WTC11 (cell line): ENCODE measurements at places on chromosomes 5 and 9. TPM values are rescaled to one million over a fixed set of nuclear protein-coding genes. Genes with fewer than 3 reads are reported as not detected.

The CTXN3 gene
- not detected in 3 replicates for total RNA-seq

The GDNF gene
- 0.96 to 4.7 TPM (median 1.1 TPM) in 3 replicates for total RNA-seq

DNA sequence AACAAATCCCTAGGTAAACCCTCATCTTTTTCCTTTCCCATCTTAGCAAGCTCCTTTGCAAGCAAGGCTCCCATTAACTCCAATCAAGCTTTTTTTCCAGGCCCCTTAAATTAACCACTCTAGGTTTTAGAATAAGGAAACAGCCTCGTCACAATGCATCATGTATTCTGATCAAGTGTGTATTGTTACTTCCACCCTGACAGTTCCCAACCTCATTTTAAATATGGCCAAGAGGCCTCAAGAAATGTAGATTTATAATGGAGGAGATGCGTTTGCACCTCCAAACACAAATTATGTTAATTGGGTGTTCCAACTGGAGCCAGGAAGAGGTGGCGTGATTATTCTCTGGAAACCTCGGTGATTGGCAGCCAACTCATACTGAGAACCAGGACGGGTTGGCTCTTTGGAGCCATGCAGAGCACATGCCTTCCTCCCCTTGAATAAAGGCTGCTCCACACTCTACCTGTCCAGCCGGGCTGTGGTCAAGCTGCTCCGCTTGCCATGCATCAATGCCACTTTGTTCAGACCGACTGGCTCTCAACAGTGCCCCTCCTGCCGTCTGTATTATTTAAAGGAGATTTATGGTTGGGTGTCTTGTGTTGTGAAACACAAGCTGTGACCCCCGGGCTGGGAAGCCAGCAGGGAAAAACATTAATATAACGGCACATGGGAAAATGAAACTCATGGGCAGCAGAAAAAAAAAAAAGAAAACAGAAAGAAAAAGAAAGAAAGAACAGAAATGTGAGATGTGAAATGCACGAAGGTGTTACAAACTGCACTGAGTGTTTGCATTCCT lies 191.1 kb downstream of the EBF1 start:
- H3K36me3 ChIP-seq = no peaks in the 10 kb centered on the region
- peaks cover 10% of the 10 kb centered on the region for H3K4me1 ChIP-seq
- H3K4me3 ChIP-seq = no peak overlapping the region
- H3K27me3 ChIP-seq = no peaks in the 10 kb centered on the region
- H3K27ac ChIP-seq = no peak overlapping the region
- no peak for DNase-seq

GRCh38 chr5:83701886-83702285 lies 18.8 kb downstream of the HAPLN1 start:
- H3K4me3 ChIP-seq = no peak overlapping the region
- peaks cover 22% of the 10 kb centered on the region for H3K36me3 ChIP-seq
- H3K27me3 ChIP-seq = no peaks in the 10 kb centered on the region
- no peak overlapping the region for H3K27ac ChIP-seq

- no peaks in the 10 kb centered on the region for H3K36me3 ChIP-seq
- H3K27ac ChIP-seq = no peak overlapping the region
- H3K27me3 ChIP-seq = no peaks in the 10 kb centered on the region; the same call in 1 of the 2 replicates
Measured at GRCh38 chr5:6280425-6281100, 97.8 kb downstream of the MED10 start.

- no peak for DNase-seq
- peak overlapping the region; percentile 12; the same call in 1 of the 2 replicates for H3K27ac ChIP-seq
- no peaks in the 10 kb centered on the region for H3K27me3 ChIP-seq
Measured at GRCh38 chr9:34176089-34176488, 2.8 kb upstream of the UBAP1 start.

- DNase-seq = no peak
- no peak overlapping the region for H3K4me3 ChIP-seq
- no peaks in the 10 kb centered on the region for H3K27me3 ChIP-seq
Measured at GRCh38 chr5:114477816-114478334, 116.0 kb downstream of the KCNN2 start.

DNA sequence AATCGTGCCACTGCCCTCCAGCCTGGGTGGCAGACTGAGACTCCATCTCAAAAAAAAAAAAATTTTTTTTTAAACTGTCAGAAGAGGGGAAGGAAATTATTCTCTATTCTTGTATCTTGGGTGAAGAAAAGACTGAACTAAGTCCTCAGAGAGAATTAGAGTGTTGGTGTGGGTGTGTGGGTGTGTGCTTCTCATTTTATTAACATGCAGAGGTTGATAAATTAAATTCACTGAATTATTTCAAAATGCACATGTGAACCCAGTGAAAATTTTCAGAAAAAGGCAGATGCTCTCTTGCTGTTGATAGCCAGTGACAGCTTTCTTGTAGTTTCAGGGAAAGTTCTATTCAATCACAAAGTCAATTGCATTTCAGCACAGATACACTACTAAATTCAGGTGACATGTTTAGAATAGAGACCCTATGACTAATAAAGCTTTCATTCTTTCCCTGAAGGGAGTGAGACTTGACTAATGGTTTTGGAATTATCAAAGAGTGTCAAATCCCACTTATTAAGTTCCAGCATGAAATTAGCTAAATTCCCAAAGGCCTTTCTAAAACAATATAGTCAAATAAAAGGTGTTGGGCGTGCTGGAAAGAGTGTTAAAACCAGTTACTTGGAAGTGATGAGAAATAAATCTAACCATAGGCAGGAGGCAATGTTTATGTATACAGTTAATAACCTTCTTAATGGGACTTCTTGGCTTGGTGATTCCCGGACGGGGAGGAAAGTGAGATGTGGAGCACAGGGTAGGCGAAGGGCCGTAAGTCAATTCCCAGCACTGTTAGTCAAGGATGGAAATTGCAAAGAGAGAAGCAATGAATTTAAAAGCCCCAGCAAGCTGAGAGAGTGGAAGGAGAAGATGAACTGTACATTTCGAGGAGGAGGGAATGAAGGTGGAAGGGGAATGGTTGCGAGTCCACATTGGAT lies 103.2 kb upstream of the SPATA31D4 start:
- peaks cover 54% of the 10 kb centered on the region for H3K4me1 ChIP-seq
- no peak overlapping the region for H3K4me3 ChIP-seq
- no peak for DNase-seq
- H3K36me3 ChIP-seq = no peaks in the 10 kb centered on the region
- no peak overlapping the region for H3K27ac ChIP-seq

DNA sequence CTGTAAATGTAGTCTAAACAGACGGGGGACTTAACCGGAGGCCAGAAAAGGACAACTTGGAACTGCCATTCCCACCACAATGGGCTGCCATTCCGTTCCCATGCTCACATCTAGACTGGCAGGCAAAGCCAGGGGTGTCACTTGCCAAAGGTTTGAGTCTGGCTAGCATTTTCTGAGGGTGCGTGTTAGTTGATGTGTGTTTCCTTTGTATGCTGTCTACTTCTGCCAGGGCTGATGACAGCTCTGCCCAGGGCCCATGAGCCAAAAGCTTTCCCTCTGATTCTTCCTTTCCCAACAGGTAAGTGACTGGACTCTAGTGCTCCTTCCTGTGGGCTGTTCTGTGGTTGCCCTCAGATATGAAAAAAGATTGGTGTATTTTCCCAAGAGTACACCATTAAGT lies 68.0 kb downstream of the ZNF608 start:
- peaks cover 5% of the 10 kb centered on the region; the same call in 1 of the 2 replicates for H3K36me3 ChIP-seq
- peak overlapping the region; percentile 62 for H3K27ac ChIP-seq
- peaks cover 63% of the 10 kb centered on the region for H3K4me1 ChIP-seq
- no peak for DNase-seq
- no peaks in the 10 kb centered on the region for H3K27me3 ChIP-seq
- no peak overlapping the region for H3K4me3 ChIP-seq

- no peak for DNase-seq
- no peaks in the 10 kb centered on the region for H3K27me3 ChIP-seq
- peaks cover 8% of the 10 kb centered on the region for H3K36me3 ChIP-seq
- H3K27ac ChIP-seq = peak overlapping the region; percentile 68
- peaks cover 2% of the 10 kb centered on the region; the same call in 1 of the 2 replicates for H3K4me1 ChIP-seq
Measured at GRCh38 chr9:133928248-133928764, 63.8 kb downstream of the VAV2 start.

The LOX gene
- total RNA-seq = 1.3 to 2.8 TPM (median 2.2 TPM) in 3 replicates

The SH3TC2 gene
- 0.18 to 0.78 TPM (median 0.61 TPM) in 3 replicates for total RNA-seq
